ENCODE measurements at places on chromosomes 13 and 19.

DNA sequence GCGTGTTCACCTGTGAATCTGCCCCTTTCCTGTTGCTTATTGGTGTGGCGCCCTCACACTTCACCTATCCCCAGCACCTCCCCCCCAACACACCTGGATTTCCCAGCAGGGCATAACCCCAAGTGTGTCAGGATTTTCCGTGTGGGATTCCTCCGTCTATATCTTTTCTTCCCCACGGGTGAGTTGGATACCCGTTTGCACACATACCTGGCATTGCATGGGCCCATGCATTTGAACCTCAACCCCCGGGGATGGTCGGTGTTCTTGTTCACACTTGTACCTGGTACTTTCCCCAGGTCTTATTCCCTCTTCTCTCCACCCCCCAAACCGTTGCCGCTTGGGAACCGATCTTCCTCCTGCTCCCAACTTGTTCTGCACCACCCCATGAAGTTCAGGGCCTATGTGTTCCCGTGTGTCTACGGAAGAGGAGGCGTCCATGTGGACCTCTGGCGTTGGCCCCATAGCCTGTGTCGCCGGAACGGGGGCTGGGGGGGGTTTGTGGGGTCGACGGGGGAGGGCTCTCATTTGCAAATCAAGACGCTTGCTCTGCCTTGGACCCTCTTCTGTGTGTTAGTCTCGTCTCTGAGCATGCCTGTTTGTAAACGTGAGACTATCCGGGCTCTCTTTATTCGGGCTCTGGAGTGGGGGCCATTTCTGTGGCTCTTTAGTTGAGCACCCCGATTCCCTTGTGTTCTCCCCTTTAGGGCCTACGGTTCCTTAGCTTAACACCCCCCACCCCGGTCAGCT lies 1.7 kb downstream of the PRR12 start:
- no peak for DNase-seq

DNA sequence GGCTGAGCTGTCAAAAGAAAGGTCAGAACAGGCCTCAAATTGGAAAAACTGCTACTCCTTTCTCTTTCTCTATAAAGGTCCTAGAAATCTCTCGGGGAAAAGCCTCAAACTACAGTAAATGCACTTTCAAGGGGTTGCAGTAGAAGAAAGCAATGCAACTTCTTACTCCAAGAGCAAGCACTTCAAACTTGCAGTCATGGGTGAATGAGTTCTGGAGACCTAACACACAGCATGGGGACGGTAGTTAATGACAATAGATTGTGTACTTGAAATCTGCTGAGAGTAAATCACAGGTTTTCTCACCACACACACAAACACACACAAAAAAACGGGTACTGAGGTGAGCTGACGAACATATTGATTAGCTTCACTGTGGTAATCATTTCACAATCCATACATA lies 11.8 kb downstream of the TUBGCP3 start:
- DNase-seq, result no peak

DNA sequence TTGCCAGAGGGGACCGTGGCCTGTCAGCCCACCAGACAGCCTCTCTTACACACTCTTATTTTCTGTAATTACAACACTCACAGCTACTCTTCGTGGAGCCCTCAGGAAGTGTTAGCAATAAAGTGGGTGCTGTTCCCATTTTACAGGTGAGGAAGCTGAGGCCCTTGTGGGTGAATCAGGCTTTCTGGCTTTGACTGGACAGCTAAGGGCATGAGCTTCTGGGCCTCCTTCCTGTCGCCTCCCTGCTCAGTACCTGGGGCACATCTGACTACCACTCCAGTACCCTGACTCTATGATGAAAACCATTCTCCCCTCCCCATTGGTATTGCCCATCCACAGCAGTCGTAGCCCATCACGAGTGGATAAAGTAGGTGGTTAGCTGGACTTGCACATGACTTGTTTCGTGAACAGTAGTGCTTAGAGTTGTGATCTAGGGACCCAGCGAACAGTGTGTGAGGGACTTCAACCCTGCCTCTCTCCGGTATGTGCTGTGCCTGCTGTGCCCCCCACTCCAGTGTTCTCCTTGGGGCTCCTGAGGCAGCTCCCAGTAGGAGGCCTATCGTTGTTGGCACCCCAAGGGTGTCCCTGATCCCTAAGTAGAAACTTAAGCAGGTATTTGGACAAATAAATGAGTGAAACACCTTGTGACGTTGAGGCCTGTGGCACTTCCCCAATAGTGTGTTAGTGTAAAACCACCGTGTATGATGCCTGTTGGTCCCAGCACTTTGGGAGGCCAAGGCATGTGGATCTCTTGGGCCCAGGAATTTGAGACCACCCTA lies 38.6 kb downstream of the GATAD2A start:
- no peak for DNase-seq

DNA sequence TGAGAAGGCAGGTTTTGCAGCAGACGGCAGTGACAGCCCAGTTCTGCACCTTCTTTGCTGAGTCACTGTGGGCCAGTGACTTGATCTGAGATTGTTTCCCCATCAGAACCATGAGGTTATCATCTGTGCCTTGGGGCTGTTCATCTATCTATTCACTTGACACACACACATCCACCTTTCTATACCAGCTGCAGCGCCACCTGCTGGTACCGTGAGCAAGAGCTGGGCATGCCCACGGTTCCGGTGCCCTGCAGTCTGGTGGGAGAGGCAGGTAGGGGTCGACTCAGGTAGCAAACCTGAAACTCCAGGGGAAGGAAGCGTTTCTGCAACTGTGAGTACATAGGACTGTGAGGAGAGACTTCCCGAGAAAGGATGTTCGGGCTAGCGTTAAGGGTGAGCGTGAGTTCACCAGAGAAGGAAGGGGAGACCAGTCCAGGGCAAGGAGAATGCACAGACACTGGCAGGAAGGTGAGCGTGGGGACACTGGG lies 7.5 kb upstream of the LIN7B start:
- DNase-seq, result peak; percentile 36

DNA sequence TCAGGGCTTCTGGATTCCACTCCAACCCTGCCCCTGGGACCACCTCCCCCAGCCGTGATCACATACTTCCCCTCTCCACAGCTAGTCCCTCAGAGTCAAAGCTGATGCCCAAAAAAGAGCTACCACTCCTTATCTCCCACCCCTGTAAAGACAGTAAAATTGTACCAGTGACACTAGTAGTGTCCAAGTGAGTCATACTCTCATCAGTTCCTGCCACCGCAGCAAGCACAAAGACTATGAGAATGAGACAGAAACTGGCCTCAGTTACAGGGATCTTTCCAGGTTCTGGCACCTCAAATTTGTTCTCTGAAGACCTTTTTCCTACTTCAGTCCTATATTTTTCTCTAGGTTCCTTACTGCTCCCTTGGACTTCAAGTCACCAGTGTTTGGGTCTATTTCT lies 144.2 kb downstream of the SPRY2 start:
- DNase-seq, result no peak

DNA sequence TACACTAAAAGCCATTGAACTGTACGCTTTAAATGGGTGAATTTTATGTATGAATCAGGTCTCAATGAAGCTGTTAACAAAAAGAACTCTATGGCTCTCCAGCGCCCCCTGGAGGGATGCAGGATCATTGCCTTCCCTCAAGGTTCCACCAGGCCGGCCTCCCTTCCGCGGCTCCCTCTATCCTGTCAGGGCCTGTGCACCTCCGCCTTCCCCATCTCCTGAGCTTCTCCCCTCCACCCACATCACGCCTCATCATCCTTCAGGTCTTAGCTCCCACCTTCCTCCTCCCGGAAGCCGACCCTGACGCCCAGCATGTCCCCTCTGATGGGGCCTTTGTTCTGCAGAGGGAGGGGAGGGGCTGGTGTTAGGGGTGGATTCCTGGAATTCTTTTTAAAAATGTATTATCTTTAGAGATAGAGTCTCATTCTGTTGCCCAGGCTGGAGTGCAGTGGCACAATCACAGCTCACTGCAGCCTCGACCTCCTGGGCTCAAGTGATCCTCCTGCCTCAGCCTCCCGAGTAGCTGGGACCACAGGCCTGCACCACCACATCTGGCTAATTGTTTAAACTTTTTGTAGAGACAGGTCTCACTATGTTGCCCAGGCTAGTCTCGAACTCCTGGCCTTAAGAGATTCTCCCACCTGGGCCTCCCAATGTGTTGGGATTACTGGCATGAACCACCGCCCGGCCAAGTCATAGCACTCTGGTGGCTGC lies 27.7 kb downstream of the MEIS3 start:
- no peak for DNase-seq

DNA sequence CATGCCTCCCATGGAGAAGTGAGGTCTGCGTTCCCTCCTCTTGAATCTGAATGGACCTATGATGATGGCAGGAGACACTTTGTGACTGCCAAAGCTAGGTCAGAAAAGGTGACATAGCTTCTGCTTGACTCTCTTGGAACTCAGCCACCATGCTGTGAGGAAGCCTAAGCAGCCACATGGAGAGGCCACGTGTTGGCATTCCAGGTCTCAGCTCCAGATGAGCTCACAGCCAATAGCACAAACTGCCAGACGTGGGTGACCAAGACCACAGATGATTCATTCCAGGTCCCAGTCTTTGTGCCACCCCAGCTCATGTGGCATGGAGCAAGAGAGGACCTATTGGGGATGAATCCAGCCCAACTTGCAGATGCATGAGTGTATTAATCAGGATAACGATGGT lies 8.7 kb upstream of the GGACT start:
- DNase-seq, result no peak

DNA sequence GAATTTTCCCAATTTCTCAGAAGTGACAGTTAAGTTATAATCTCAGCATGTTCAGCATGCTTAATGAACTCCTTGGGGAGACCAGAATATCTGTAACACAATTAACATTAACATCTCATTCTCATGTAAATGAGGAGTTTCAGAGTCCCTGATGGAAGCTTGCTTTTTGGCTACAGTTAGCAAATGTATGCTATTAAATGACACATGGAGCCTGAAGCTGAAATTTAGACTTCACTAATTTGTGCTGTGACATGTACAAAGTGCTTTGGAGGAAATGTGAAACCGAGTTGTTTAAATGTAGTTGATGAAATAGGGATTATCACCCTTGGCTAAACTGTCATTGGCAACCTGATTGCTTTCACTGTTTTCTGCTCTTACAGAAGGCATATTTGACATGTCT lies 2265.1 kb upstream of the PCDH20 start:
- DNase-seq, result no peak

DNA sequence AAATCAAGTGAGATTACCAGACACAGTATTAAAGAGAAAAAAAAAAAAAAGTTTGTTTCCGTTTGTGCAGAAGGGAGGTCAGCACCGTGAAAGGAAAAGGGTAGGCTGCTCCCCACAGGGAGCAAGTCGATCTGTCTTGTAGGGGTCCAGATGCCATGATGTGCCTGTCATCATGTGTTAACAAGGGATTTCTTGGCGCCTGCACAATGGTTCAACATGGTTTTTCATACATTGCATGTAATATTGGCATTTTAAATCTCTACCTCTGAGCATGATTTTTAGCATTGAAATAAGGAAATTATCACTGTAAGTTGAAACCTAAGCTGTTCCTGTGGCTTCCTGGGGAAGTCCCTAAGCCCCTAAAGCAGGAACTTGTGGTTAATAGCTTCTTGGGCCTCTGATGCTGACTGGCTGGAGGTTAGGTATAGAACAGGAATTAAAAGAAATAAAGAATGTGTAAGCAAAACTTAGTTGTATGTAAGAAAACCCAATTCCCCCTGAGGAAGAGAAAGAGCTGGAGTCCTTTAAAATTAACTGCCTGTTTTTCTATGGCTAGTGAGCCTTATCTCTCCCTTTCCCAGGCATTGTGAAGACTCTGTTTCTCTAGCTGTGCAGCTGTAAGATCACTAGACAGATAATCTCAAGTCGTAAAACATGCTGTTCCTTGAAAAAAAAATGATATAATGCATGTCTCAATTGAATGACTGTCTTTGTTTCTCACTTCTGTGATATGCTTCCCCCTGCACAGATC lies 7.4 kb upstream of the FCGBP start:
- DNase-seq, result no peak

- DNase-seq, result no peak
These were observed 1.8 kb upstream of the CCNA1 start for GRCh38 chr13:36430247-36431203.

- DNase-seq, result no peak
These were observed 2.5 kb upstream of the KEAP1 start for GRCh38 chr19:10505583-10506229.

- DNase-seq, result no peak
These were observed 5.4 kb upstream of the ZNF225 start for GRCh38 chr19:44107751-44108150.

- DNase-seq, result no peak
These were observed 47.5 kb downstream of the ZNF536 start for GRCh38 chr19:30419568-30420180.

GRCh38 chr13:24450530-24450929 lies 62.0 kb downstream of the PARP4 start:
- DNase-seq, result no peak

DNA sequence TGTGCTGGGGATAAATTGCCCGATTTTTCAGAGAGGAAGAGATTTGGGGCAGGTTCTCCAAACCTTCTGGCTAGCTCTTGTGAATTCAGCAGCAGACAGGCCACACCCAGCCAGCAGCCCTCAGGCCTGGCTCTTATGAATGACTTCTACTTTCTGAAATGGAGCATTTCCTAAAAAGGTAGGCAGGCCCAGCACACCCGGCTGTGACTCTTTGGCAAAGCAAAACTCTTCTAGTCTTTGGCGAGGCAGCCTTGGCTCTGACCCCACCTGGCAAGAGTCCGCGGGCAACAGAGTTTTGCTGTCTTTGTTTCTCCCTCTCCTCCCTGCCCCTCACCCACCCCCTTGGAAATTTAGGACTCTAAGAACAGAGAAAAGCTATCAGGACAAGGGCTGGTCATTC lies 221.2 kb downstream of the ZNF536 start:
- DNase-seq, result no peak

GRCh38 chr19:35657904-35658700 lies 8.2 kb upstream of the UPK1A start:
- no peak for DNase-seq

GRCh38 chr13:101792189-101792588 lies 339.7 kb downstream of the ITGBL1 start:
- DNase-seq, result no peak

GRCh38 chr13:79538757-79539156 lies 57.8 kb downstream of the NDFIP2 start:
- DNase-seq, result no peak

DNA sequence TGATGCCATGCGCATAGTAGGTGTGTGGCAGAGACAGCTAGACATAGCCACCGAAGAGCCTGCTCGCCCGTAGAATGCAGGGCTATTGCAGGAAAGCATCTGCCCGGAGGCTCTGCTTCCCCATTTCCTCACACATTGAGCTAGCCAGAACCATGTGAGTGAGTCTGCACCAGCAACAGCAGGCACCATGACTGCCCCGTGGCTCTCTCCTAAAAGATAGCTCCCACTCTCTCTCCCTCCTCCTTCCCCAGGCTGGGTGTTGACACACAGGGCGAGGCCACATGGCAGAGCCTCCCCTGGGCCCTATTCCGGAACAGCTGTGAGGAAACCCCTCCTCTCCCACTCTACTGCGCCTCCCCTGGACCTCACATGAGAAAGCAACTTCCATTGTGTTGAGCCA lies 52.3 kb upstream of the ATP12A start:
- peak; percentile 12 for DNase-seq

- no peak for DNase-seq
These were observed 42.5 kb upstream of the INTS6 start for GRCh38 chr13:51495316-51495715.

- no peak for DNase-seq
These were observed 703 bp upstream of the FBL start for GRCh38 chr19:39846678-39847486.
